ENCODE measurements at places on chromosomes 5 and 9. TPM values are rescaled to one million over a fixed set of nuclear protein-coding genes. Genes with fewer than 3 reads are reported as not detected.
A peak's percentile ranks its signal among the peaks of the same experiment; 100 is the strongest.

DNA sequence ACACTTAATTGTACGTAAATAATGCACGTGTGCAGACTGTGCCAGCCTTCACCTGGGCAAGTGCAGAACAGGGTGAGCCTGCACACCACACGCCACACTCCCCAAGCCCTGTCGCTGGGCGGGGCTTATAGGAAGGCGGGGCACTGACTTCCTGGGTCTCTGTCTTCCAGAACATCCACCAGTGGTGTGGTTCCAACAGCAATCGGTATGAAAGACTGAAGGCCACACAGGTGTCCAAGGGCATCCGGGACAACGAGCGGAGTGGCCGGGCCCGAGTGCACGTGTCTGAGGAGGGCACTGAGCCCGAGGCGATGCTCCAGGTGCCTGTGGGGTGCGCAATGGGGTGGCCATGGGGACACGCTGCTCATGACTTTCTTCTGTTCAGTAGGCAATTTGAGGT lies 44.2 kb downstream of the GSN start:
- no peak for DNase-seq

GRCh38 chr5:27818888-27819287 lies 780.5 kb upstream of the CDH9 start:
- peak; percentile 50 for DNase-seq

DNA sequence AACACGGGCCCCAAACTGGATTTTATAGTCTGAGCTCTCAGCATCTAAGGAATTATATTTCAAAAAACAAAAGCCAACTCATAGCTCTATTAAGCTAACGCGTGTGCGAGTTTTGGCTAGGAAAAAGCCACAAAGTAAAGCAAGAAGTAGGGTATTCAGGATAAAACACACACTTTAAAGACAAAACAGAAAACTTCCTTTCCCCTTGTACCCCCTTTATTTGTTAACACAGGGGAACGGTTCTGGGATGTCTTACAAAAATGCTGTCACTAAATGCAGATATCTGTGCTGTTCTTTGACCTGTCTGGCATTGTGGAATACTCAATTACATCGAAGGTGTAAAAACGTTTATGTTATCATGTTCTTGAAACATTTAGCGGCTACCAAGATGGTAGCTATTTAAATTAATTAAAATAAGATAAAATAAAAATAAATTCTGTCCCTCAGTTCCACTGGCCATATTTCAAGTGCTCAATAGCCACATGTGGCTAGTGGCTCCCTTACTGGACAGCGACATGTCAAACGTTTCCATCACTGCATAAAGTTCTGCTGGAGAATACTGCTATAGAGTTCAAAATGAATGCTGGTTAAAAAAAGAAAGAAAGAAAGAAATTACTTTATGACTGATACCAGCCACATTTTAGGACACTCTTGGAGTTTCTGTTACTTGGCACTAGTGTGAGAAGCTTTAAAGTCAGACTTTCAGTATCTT lies 7.2 kb upstream of the MEF2C start:
- no peak for DNase-seq

GRCh38 chr5:95392593-95393182 lies 1.5 kb downstream of the FAM81B start:
- DNase-seq, result peak; percentile 67

GRCh38 chr9:69831611-69832010 lies 11.0 kb downstream of the CFAP95 start:
- no peak for DNase-seq

- DNase-seq, result no peak
Observed at GRCh38 chr9:137988051-137988450, 110.5 kb downstream of the CACNA1B start.

- DNase-seq, result no peak
Observed at GRCh38 chr9:8384091-8384490, 584.5 kb upstream of the DMAC1 start.

DNA sequence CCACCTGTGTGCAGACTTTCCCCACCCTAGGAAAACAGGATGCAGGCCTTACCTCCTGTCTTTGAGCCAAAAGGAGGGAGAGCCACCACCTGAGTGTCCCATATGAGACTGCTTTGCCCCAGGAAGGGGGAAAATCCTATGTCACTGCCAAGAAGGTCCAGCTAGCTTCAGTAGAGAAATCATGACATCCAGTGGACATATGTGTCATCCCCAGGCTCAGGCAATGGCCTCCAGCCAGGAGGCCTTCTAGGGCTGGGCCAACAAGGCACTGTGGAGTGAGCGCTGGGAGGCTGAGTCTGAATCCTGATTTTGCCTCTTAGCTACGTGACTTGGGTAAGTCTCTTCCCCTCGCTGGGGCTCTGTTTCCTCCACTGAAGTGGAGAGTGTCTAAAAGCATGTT lies 60.2 kb downstream of the SMIM23 start:
- DNase-seq, result no peak

GRCh38 chr5:154972476-154973080 lies 31.7 kb downstream of the MRPL22 start:
- DNase-seq, result peak; percentile 74

GRCh38 chr5:135324160-135324559 lies 74.9 kb downstream of the MACROH2A1 start:
- DNase-seq, result no peak

DNA sequence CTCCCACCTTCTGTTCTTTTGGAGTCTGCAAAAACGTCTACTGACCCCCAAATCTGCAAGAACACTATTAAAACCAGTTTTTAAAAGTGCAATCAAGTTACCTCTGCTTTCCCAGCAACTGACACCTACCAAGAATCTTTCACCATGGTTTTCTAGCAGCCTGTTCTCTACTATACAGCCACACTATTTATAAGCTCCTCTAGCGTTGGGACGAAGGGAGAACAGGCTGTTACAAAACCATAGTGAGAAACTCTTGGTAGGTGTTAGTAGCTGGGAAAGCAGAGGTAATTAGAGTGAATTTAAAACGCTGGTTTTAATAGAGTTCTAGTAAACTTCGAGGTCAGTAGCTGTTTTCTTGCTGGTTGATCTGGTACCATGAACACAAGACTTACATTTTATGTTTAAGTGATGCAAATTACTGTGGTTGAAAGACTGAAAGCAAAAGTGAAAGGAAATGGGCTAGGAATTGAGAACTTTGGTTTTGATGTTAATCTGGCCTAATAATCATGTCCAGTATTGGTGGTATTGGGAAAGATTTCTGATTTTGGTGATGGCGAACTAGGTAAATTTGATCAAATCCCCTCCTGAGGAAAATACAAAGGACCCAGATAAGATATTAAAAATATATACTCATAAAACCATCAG lies 5.3 kb downstream of the MROH2B start:
- DNase-seq, result no peak

DNA sequence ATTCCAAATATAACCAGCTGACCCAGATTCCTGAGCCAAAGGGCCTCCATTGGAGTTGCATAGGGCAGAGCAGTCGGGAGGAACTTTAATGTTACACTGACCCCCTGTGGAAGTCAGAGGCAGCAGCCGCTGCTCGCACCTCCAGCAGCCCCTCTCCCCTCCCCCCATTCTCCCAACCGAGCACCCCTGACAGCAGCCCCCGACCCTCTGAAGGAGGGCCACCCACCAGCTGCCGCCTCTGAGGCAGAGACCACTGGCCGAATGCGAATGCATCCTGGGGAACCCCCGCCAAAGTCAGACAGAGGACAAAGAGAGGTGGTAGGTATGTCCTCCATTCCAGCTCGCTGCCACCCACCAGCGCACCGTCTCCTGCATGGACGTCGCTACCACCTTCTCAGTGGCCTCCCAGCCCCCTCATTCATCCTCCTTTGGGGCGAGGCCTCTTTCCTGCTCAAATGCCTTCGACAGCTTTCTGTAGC lies 231.0 kb downstream of the CDK5RAP2 start:
- DNase-seq, result peak; percentile 39

GRCh38 chr5:141742866-141743851 lies 61.1 kb upstream of the ARAP3 start:
- peak; percentile 46 for DNase-seq

DNA sequence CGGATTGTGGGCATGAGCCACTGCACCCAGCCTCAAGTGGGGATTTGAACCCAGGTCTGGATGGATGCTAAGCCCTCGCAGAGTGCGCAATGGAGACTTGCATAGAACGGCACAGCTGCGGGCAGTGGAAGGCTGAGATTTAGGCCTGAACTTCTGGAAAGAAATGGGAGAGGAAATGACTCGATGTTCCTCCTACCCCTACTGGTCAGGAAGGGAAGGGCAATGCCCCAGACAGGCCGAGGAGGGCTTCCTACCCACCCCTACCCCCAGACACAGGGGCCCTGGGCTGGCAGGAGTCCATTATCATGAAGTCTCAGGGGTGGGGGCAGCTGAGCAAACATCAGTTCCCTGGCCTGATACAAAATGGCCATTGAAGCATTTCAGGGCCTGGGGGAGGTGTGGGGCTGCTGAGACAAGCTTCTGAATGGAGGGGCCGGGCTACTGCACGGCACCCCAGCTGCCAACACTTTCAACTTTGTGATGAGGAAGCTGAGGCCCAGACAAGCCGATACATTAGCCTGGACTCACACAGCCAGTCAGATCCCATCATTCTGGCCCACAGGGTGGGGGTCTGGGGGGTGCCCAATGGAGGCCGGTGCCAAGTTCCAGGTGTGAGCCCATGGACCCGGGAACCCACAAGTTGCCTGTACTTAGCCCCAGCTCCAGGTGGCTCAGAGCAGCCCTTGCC lies 13.5 kb upstream of the WDR38 start:
- DNase-seq, result peak; percentile 62

GRCh38 chr5:126988021-126988569 lies 42.3 kb downstream of the MARCHF3 start:
- peak; percentile 91 for DNase-seq

The PCDHA3 gene
- 0.09 TPM for total RNA-seq

The LECT2 gene
- not detected for total RNA-seq

The YIPF5 gene
- total RNA-seq, result 73.7 TPM

The UBE2B gene
- total RNA-seq, result 110 TPM

The C9 gene
- total RNA-seq, result 0.44 TPM

The FBXW11 gene
- 44.7 TPM for total RNA-seq

The ENTREP1 gene
- total RNA-seq, result 5.0 TPM

The CCT5 gene
- total RNA-seq, result 323 TPM

The TEX10 gene
- total RNA-seq, result 21.2 TPM

The PPP3R2 gene
- not detected for total RNA-seq

The CATSPER3 gene
- total RNA-seq, result 0.71 TPM

The NPR2 gene
- total RNA-seq, result 28.7 TPM

The FOXE1 gene
- not detected for total RNA-seq
